ENCODE measurements at places on chromosomes 12 and 14.

- DNase-seq, result no peak
Measured at GRCh38 chr14:88849716-88850115, 25.3 kb downstream of the TTC8 start.

DNA sequence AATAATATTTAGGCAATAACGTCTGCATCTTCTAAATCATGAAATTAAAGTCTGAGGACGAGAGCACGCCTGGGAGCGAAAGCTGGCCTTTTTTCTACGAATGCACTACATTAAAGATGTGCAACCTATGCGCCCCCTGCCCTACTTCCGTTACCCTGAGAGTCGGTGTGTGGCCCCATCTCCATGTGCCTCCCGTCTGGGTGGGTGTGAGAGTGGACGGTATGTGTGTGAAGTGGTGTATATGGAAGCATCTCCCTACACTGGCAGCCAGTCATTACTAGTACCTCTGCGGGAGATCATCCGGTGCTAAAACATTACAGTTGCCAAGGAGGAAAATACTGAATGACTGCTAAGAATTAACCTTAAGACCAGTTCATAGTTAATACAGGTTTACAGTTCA, 19.3 kb downstream of the CKB start:
- no peak for DNase-seq

DNA sequence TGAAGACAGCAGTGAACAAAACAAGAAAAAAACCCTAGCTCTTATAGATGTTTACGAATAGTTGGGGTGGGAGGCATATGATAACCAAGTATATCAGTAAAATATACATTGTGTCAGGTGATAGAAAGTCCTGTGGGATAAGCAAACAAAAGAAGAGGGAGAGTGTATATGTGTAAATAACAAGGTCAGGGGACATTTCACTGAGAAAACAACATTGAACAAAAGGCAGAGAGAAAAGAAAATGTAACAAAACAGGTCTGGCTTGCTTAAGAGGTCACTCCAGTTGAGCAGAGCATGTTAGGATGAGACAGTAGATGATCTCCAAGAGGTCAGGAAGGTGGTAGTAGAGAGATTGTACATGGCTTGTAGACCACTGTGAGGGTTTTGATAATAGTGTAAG, 304.1 kb downstream of the ACSS3 start:
- DNase-seq, result no peak

GRCh38 chr14:65239938-65240296, 137.6 kb upstream of the MAX start:
- DNase-seq, result no peak

- no peak for DNase-seq
Measured at GRCh38 chr12:47277972-47278448, 198.3 kb upstream of the AMIGO2 start.

All from renal pelvis (tissue), 12 donors.